Mesothelial cell of epicardium (in vitro differentiated cells): ENCODE measurements at places on chromosomes 7 and 10.

DNA sequence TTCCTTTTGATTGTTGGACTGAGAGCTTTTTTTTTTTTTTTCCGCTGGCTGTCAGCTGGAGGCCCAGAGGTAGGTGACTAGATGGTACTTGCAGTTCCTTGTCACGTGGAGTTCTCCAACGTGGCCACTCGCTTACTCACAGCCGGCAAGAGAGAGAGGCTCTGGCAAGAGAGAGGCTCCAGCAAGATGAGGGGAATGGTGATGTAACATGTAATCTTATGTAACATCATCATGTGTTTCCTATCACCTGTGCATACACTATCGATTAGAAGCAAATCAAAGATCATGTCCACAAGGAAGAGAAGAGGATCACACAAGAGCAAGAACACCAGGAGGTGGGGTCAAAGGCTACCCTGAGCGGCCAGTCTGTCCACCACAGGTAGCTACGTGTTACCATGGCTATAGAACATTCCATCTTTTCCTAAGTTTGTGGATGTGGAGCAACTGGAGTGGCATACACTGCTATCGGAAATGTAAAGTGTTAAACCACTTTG, 4.0 kb upstream of the BORCS7 start:
- H3K4me1 ChIP-seq, result peaks cover 3% of the 10 kb centered on the region
- no peak for DNase-seq
- H3K36me3 ChIP-seq, result no peaks in the 10 kb centered on the region
- no peaks in the 10 kb centered on the region for H3K27me3 ChIP-seq
- H3K4me3 ChIP-seq, result no peak overlapping the region

- no peak overlapping the region for H3K4me3 ChIP-seq
- H3K4me1 ChIP-seq, result no peaks in the 10 kb centered on the region
- H3K27ac ChIP-seq, result no peak overlapping the region
- no peak for DNase-seq
- H3K27me3 ChIP-seq, result peaks cover 64% of the 10 kb centered on the region
- H3K36me3 ChIP-seq, result no peaks in the 10 kb centered on the region
Observed at GRCh38 chr10:117472872-117473271, 69.7 kb upstream of the EMX2 start.

- no peak overlapping the region for H3K27ac ChIP-seq
- H3K36me3 ChIP-seq, result no peaks in the 10 kb centered on the region
- no peaks in the 10 kb centered on the region for H3K27me3 ChIP-seq
- peaks cover 24% of the 10 kb centered on the region for H3K4me1 ChIP-seq
- H3K4me3 ChIP-seq, result no peak overlapping the region
Observed at GRCh38 chr7:55052741-55053427, 34.1 kb downstream of the EGFR start.

- H3K4me3 ChIP-seq, result no peak overlapping the region
- peaks cover 48% of the 10 kb centered on the region for H3K27me3 ChIP-seq
- no peak overlapping the region for H3K27ac ChIP-seq
- DNase-seq, result no peak
- H3K36me3 ChIP-seq, result no peaks in the 10 kb centered on the region
- peaks cover 9% of the 10 kb centered on the region for H3K4me1 ChIP-seq
Observed at GRCh38 chr7:31783221-31783620, 96.2 kb downstream of the PPP1R17 start.

- H3K36me3 ChIP-seq, result peaks cover 16% of the 10 kb centered on the region
- H3K4me3 ChIP-seq, result no peak overlapping the region
- no peak overlapping the region for H3K27ac ChIP-seq
- H3K4me1 ChIP-seq, result peaks cover 10% of the 10 kb centered on the region
Observed at GRCh38 chr7:26759108-26759507, 105.3 kb downstream of the SKAP2 start.

- no peaks in the 10 kb centered on the region for H3K27me3 ChIP-seq
- no peak overlapping the region for H3K4me3 ChIP-seq
- H3K36me3 ChIP-seq, result no peaks in the 10 kb centered on the region
- H3K4me1 ChIP-seq, result peaks cover 13% of the 10 kb centered on the region
- no peak overlapping the region for H3K27ac ChIP-seq
- no peak for DNase-seq
Observed at GRCh38 chr7:14834883-14835282, 67.7 kb downstream of the DGKB start.

- peaks cover 12% of the 10 kb centered on the region for H3K4me1 ChIP-seq
- no peaks in the 10 kb centered on the region for H3K36me3 ChIP-seq
- no peak overlapping the region for H3K27ac ChIP-seq
- no peak overlapping the region for H3K4me3 ChIP-seq
- no peak for DNase-seq
Observed at GRCh38 chr10:132064082-132064755, 1.5 kb upstream of the JAKMIP3 start.

GRCh38 chr10:52092390-52092789, 221.7 kb upstream of the DKK1 start:
- H3K4me1 ChIP-seq, result peaks cover 6% of the 10 kb centered on the region
- no peak overlapping the region for H3K4me3 ChIP-seq
- DNase-seq, result no peak
- no peak overlapping the region for H3K27ac ChIP-seq

GRCh38 chr7:114084472-114085312, 165.9 kb upstream of the PPP1R3A start:
- peak overlapping the region; percentile 98 for H3K27ac ChIP-seq
- H3K36me3 ChIP-seq, result no peaks in the 10 kb centered on the region
- peak overlapping the region; percentile 97 for H3K4me3 ChIP-seq
- peaks cover 51% of the 10 kb centered on the region for H3K4me1 ChIP-seq

DNA sequence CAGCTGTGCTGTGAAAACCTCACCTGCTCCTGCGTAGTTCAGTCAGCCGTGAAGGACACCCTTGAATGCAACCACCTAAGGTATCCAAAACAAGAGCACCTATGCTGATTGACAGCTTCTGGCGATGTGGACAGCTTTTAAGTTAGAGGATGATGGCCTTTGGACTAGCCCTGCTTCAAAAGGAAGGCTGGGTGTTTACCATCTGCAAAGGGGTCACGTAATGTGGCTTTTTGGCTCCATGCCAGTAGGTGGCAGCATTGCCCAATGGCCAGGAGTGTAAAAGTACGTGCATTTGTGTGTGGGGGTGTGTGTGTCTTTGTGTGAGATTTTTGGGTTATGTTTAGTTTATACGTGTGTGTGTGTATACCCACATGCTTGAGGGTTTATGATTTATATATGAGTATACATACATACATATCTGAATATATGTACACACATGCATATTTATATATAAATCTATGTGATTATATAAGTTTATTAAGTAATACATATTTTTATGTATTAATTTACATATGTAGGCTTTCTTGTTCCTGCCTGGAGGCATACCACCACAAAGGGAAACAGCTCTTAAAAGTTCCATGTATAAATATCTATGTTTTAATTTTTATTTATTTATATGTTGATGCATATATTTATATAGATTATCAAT, 236.3 kb upstream of the ANKRD30A start:
- no peak for DNase-seq
- H3K36me3 ChIP-seq, result no peaks in the 10 kb centered on the region
- no peaks in the 10 kb centered on the region for H3K4me1 ChIP-seq
- H3K27me3 ChIP-seq, result no peaks in the 10 kb centered on the region

DNA sequence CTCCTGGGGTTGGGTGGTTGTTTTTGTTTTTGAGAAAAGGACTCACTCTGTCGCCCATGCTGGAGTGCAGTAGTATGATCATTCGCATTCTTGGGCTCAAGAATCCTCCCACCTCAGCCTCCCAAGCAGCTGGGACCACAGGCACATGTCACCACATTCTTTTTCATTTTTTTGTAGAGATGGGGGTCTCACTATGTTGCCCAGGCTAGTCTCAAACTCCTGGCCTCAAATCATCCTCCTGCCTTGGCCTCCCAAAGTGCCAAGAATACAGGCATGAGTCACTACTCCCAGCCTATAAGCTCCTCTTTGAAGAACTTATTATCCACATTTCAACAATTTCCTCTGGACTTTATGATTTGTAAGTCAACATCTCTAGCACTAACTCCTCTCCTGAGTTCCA, 102.7 kb downstream of the KMT2C start:
- no peaks in the 10 kb centered on the region for H3K27me3 ChIP-seq
- peaks cover 10% of the 10 kb centered on the region for H3K4me1 ChIP-seq
- no peak overlapping the region for H3K27ac ChIP-seq
- DNase-seq, result no peak
- no peak overlapping the region for H3K4me3 ChIP-seq

- no peak overlapping the region for H3K27ac ChIP-seq
- H3K4me1 ChIP-seq, result no peaks in the 10 kb centered on the region
- no peak for DNase-seq
- no peaks in the 10 kb centered on the region for H3K36me3 ChIP-seq
Observed at GRCh38 chr10:100642295-100642994, 102.9 kb upstream of the PAX2 start.

GRCh38 chr7:100965045-100965722, 4.2 kb upstream of the MUC12 start:
- H3K27me3 ChIP-seq, result peaks cover 69% of the 10 kb centered on the region
- H3K4me3 ChIP-seq, result peak overlapping the region; percentile 69
- no peak overlapping the region for H3K27ac ChIP-seq

DNA sequence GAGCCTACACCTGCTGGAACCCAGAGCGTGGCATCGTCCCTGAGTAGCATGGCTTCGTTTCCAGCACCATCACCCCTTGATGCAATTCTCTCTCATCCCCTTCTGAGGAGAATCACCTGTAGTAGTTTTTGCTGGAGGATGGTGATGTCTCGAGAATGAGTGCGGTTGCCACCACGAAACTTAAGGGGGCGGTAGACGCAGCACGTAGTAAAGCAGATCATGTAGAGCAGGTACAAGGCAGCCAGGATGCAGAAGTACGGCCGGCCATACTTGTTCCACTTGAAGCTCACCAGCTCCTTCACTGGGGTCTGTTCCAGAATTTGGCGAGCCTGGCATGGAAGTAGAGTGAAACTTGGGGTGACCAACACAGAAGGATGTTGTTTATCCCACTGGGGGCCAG, 8.1 kb downstream of the TRPV5 start:
- no peak for DNase-seq
- H3K4me1 ChIP-seq, result peaks cover 7% of the 10 kb centered on the region
- no peaks in the 10 kb centered on the region for H3K36me3 ChIP-seq
- no peaks in the 10 kb centered on the region for H3K27me3 ChIP-seq
- no peak overlapping the region for H3K27ac ChIP-seq

GRCh38 chr7:75928568-75928914, 13.6 kb downstream of the POR start:
- H3K27me3 ChIP-seq, result no peaks in the 10 kb centered on the region
- H3K4me3 ChIP-seq, result no peak overlapping the region
- peaks cover 8% of the 10 kb centered on the region for H3K36me3 ChIP-seq

- no peaks in the 10 kb centered on the region for H3K27me3 ChIP-seq
- DNase-seq, result no peak
- H3K27ac ChIP-seq, result peak overlapping the region; percentile 92
- no peaks in the 10 kb centered on the region for H3K36me3 ChIP-seq
- H3K4me1 ChIP-seq, result peaks cover 58% of the 10 kb centered on the region
- no peak overlapping the region for H3K4me3 ChIP-seq
Observed at GRCh38 chr10:29949411-29950011, 109.9 kb downstream of the JCAD start.

GRCh38 chr10:71729161-71729636, 9.6 kb upstream of the C10orf105 start:
- no peak overlapping the region for H3K4me3 ChIP-seq
- H3K27me3 ChIP-seq, result no peaks in the 10 kb centered on the region
- H3K4me1 ChIP-seq, result peaks cover 29% of the 10 kb centered on the region
- peak; percentile 40 for DNase-seq

DNA sequence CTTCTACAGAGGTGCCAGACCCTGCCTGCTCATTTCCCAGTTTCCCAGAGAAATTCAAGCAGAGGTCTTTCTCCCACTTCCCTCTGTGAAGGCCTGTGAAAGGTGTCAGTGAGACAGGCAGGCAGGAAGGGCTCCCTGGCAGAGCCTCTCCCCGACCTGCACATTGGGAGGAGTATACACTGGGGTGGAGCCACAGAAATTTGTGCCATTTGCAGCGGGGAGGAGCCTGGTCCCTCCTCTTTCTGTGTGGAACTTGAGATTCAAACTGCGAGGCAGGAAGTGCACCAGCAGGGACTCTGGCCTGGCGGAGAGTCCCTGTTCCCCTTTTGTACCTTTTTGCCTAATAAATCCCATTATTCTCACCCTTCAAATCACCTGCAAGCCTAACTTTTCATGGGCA, 54.6 kb upstream of the OPN4 start:
- no peaks in the 10 kb centered on the region for H3K4me1 ChIP-seq
- H3K27ac ChIP-seq, result no peak overlapping the region
- no peak overlapping the region for H3K4me3 ChIP-seq
- peaks cover 5% of the 10 kb centered on the region for H3K27me3 ChIP-seq
- H3K36me3 ChIP-seq, result no peaks in the 10 kb centered on the region

- H3K4me3 ChIP-seq, result no peak overlapping the region
- H3K4me1 ChIP-seq, result peaks cover 11% of the 10 kb centered on the region
Observed at GRCh38 chr10:46310143-46310514, 23.3 kb downstream of the ANTXRL start.

GRCh38 chr10:129280908-129281586, 186.0 kb upstream of the MGMT start:
- H3K36me3 ChIP-seq, result no peaks in the 10 kb centered on the region
- H3K4me3 ChIP-seq, result no peak overlapping the region
- H3K4me1 ChIP-seq, result no peaks in the 10 kb centered on the region
- no peak overlapping the region for H3K27ac ChIP-seq

DNA sequence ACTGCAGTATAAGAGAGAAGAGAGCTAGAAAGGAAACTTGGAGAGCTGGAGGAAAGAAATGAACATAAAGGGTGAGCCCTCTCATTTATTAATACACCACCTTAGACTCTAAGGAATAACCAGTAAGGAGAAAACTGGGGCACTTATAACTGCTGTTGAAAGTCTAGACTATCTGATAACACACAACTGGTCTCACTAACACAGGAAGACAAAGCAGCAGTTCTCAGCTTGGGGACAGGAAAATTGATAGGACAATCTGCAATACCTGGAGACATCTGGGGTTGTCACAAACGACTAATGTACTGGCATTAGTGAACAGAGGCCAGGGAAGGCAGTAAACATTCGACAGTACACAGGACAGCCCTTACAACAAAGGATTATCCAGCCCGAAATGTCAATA, 6.8 kb downstream of the ELMO1 start:
- no peak for DNase-seq
- no peaks in the 10 kb centered on the region for H3K36me3 ChIP-seq
- H3K27me3 ChIP-seq, result peaks cover 18% of the 10 kb centered on the region
- H3K4me1 ChIP-seq, result peaks cover 5% of the 10 kb centered on the region
- H3K4me3 ChIP-seq, result no peak overlapping the region
- no peak overlapping the region for H3K27ac ChIP-seq

DNA sequence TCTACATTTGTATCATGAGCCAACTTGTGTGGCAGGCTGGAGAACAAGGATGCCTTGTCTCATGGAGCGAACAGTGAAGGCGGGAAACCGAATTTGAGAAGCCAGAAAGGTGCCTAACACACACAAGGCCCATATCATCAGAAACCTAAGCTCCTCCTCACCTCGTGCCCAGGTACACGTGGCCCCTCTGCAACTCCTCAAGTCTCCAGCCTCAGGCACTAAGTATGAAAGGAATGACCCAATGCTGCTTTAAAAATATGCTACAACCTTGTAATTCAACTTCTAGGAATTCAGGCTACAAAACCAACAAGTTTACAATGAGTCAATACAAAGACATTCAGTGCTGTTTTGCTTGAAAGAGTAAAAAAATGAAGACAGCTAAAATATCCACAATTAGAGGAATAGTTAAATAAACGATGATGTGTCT, 95.7 kb downstream of the CDK6 start:
- H3K4me3 ChIP-seq, result no peak overlapping the region
- no peaks in the 10 kb centered on the region for H3K27me3 ChIP-seq
- peaks cover 20% of the 10 kb centered on the region for H3K36me3 ChIP-seq
- DNase-seq, result no peak

GRCh38 chr10:116765648-116766081, 23.3 kb upstream of the HSPA12A start:
- no peaks in the 10 kb centered on the region for H3K36me3 ChIP-seq
- no peak overlapping the region for H3K27ac ChIP-seq
- H3K4me3 ChIP-seq, result no peak overlapping the region
- H3K27me3 ChIP-seq, result peaks cover 25% of the 10 kb centered on the region

GRCh38 chr7:80785961-80786536, 132.8 kb downstream of the SEMA3C start:
- no peaks in the 10 kb centered on the region for H3K27me3 ChIP-seq
- no peak overlapping the region for H3K4me3 ChIP-seq
- peaks cover 45% of the 10 kb centered on the region for H3K4me1 ChIP-seq
- peak overlapping the region; percentile 43 for H3K27ac ChIP-seq
